Effector memory CD8-positive, alpha-beta T cell (primary cell): ENCODE measurements at places on chromosomes 7 and 10.

DNA sequence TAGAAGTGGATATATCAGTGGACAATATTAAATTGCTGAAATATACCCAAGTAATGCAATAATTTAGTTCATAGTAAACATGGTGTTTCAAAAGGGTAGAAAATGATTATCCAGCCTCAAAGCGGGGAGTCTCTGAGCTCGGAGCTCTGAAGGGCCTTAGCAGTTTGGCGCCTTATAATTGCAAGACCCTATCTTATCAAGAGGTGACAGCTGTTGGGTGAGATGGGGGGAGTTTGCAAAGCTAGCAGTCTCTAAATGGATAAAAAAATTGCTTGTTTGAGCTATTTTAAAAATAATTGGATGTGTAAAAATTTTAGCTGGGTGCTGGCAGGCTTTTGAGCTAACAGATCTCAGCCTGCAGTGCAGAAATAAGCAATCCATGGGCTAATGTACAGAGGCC is 219.2 kb downstream of the CCSER2 start:
- no peak for DNase-seq

DNA sequence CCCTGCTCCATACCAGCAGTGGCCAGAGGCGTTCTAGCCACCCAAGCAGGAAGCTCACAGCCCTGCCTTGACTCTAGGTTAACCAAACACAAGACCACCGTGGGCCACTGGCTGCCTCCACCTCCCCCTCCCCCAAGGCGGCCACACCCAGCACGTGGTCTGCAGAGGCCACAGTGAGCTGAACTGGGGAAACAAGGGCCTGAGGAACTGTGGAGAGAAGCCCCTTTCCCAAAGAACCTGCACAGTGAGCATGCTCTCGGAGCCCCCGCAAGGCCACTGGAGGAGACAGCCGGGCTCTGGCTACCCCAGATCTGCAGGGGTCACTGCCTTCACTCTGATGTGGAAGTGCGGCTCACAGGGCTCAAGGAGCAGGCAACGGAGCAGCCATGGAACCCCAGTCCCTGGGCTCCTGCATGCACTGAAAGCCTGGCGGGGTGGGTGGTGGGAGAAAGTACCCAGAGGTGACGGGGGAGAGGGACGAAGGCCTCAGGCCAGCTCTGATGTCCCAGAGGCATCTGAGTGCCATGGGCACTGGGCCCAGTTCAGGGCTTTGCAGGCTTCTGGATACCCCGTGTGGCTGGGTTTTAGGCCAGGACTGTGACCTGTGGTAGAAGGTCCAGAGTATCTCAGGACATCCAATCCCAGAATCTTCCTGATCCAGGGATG is 189.2 kb downstream of the EBF3 start:
- DNase-seq = no peak

DNA sequence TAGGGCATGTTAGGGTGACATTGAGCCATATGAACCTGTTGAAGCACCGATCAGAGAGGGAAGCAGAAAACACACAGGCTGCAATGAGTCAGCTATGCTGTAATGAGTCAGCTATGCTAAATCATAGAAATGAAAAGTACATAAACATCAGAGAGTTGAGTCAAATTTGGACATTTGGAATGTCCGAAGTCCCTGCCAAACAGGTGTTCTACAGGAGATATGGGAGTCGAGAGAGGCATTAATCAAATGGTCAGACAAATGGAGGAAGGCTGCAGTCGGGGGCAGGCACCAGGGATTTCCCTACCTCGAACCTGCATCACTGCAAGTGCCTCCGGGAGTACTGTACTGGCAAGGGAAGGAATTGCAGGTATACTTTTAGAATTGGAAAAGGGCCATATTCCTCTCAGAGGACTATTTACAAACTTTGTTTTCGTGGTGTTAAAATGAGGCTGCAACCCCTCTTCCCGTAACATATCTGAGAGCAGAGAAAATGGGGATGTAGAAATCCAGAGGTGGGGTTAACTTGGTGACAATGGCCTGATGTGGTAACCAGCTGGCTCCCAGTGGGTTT is 8.8 kb upstream of the ZC3HAV1 start:
- no peak for DNase-seq

- DNase-seq = no peak
Observed at GRCh38 chr10:50420196-50420595, 168.9 kb upstream of the ASAH2 start.

DNA sequence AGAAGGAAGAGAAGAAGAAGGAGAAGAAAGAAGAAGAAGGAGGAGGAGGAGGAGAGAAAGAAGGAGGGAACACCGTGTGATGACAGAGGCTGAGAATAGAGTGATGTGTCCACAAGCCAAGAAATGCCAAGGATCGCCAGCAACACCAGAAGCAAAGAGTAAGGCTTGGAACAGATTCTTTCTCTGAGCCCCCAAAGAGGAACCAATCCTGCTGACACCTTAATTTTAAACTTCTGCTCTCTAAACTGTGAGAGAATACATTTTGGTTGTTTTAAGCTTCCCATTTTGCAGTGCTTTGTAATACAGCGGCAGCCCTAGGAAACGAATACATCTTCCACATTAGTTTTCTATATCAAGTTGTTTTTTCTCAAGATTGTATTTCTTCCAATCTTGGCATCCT is 13.9 kb upstream of the WNT8B start:
- DNase-seq = no peak
